PC-3 (cell line): ENCODE measurements at places on chromosomes 4 and X. TPM values are rescaled to one million over a fixed set of nuclear protein-coding genes. Genes with fewer than 3 reads are reported as not detected.

CTAG1A gene
- not detected in 2 replicates for total RNA-seq

CXCL11 gene
- 0.46 TPM in 1 of 2 replicates, not detected in the other for total RNA-seq

PRKX gene
- total RNA-seq = 12.2 and 22.2 TPM in 2 replicates

EDA gene
- 0.15 and 1.0 TPM in 2 replicates for total RNA-seq

ATP8A1 gene
- total RNA-seq = 3.9 and 5.3 TPM in 2 replicates

DNA sequence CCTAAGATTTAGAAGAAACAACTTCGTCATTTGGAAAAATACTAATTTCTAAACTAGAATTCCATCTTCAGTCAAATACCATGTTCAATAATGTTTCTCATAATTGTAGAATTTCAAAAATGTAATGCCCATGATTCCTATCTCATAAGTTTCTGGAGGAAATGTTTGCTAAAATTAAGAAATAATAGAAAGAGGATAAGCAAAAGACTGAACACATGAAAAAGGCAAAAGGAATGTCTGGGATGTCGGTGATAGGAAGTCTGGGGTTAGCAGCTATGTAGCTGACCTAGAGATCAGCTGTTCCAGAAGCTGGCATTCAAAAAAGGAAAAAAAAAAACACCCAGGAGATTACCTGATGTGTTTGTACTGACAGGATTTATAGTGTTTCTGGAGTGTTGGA, 18.9 kb upstream of the PCDH10 start:
- no peaks in the 10 kb centered on the region for H3K4me1 ChIP-seq
- H3K27ac ChIP-seq = no peak overlapping the region
- no peaks in the 10 kb centered on the region for H3K36me3 ChIP-seq
- no peaks in the 10 kb centered on the region for H3K27me3 ChIP-seq
- no peak for DNase-seq

- no peak overlapping the region for H3K4me3 ChIP-seq
- peak overlapping the region; percentile 72 for H3K27ac ChIP-seq
- DNase-seq = peak; percentile 78
- H3K27me3 ChIP-seq = no peaks in the 10 kb centered on the region
- no peaks in the 10 kb centered on the region; the same call in 1 of the 2 replicates for H3K36me3 ChIP-seq
- H3K4me1 ChIP-seq = peaks cover 27% of the 10 kb centered on the region
These were observed 61.1 kb downstream of the HDX start for GRCh38 chrX:84441143-84441542.

DNA sequence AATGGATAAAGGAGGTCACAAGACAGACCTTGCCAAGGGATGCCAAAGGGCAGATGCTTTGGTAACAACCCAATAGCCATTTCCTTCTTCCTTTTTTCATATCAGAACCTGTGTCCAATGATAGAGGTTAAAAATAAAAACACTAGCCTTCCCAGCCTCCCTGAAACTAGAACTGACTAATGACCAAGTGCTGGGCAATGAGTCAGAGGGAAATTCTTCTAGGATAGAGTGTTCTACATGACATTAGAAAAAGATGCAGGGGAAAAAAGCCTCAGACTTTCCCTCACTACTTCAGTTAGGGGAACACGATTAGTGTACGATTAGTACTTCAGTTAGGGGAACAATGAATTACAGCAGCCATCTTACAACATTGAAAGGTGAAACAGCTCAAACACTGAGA, 29.3 kb upstream of the FAM47C start:
- no peaks in the 10 kb centered on the region for H3K4me1 ChIP-seq
- no peaks in the 10 kb centered on the region for H3K27me3 ChIP-seq
- H3K27ac ChIP-seq = no peak overlapping the region
- peak; percentile 46 for DNase-seq
- no peaks in the 10 kb centered on the region for H3K36me3 ChIP-seq

- no peaks in the 10 kb centered on the region for H3K27me3 ChIP-seq
- peaks cover 13% of the 10 kb centered on the region for H3K4me1 ChIP-seq
- peak; percentile 68 for DNase-seq
These were observed 32.2 kb downstream of the NDP start for GRCh38 chrX:43940816-43941474.

DNA sequence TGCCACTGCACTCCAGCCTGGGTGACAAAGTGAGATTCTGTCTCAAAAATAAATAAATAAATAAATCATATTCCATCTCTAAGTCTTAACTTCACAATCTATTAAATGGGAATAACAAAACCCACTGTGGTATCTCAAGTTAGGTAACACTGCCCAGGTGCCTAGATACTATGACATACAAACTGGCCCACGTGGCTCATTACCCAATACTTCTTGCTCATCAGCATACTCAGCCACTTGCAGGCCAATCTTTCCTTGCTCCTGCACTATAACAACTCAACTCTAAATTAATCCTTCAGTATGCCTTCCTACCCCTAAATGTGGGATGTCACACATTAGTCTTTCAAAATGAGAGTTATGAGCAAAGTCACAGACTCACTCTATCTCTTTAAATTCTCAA, 230.1 kb downstream of the OPHN1 start:
- no peak for DNase-seq
- H3K27me3 ChIP-seq = no peaks in the 10 kb centered on the region
- peaks cover 9% of the 10 kb centered on the region for H3K4me1 ChIP-seq
- H3K36me3 ChIP-seq = no peaks in the 10 kb centered on the region
- no peak overlapping the region for H3K4me3 ChIP-seq
- H3K27ac ChIP-seq = no peak overlapping the region

DNA sequence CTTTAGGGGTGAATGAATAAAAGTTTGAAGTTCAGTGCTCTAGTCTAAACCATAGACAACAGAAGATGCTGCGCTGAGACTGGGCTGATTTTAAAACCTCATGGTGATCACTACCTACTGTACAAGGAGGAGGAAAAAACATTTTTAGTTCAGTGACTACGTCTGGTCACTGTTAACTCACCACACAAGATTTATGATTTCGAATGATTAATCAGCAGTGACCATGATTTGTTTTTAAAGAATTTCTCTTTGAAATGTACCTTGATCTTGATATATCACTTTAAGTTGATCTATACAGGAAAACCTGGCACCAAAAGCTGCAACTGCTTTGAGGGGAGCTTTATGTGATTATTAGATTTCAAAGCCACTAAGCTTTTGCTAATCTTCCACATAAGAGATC, 286.3 kb downstream of the PDGFC start:
- H3K27ac ChIP-seq = no peak overlapping the region
- no peaks in the 10 kb centered on the region for H3K27me3 ChIP-seq
- peaks cover 15% of the 10 kb centered on the region for H3K4me1 ChIP-seq
- H3K36me3 ChIP-seq = no peaks in the 10 kb centered on the region
- H3K4me3 ChIP-seq = no peak overlapping the region

DNA sequence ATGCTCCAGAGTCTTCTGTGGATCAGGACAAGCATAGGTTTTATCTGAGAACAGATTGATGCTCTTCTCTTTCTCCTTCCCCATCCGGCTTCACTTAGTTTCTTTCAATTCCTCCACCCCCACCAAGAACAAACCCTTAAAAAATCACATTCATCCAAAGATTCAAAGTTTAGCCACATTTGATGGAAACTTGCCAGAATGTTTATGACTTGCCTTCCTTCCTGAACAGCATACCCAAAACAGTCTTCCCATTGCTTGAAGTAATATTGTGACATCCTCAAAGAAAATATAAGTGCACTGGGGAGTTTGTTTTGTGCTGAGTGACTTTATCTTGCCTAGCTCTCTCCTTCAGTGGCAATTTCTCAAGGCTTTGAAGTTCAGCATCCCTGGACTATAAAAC, 83.0 kb downstream of the MAGEB17 start:
- no peaks in the 10 kb centered on the region for H3K4me1 ChIP-seq
- no peak overlapping the region for H3K27ac ChIP-seq
- no peaks in the 10 kb centered on the region for H3K27me3 ChIP-seq
- H3K36me3 ChIP-seq = no peaks in the 10 kb centered on the region
- DNase-seq = no peak

- H3K27ac ChIP-seq = peak overlapping the region; percentile 98
- H3K4me3 ChIP-seq = peak overlapping the region; percentile 82
- H3K4me1 ChIP-seq = peaks cover 28% of the 10 kb centered on the region
- H3K27me3 ChIP-seq = no peaks in the 10 kb centered on the region
- no peaks in the 10 kb centered on the region for H3K36me3 ChIP-seq
These were observed 601 bp upstream of the TCEANC start for GRCh38 chrX:13652287-13652793.

DNA sequence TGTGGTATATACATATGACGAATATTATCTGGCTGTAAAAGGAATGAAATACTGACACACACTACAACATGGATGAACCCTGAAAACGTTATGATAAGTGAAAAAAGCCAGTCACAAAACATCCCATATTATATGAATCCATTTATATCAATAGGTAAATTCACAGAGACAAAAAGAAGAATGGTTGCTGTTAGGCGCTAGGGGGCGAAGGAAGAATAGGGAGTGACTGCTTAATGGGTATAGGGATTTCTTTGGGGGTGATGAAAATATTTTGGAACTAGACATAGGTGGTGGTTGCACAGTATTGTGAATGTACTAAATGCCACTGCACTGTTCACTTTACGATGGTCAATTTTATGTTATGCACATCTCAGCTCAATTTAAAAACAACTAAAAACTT, 96.4 kb upstream of the EGFL6 start:
- H3K27ac ChIP-seq = no peak overlapping the region
- no peak overlapping the region for H3K4me3 ChIP-seq
- H3K27me3 ChIP-seq = no peaks in the 10 kb centered on the region
- no peaks in the 10 kb centered on the region for H3K36me3 ChIP-seq

DNA sequence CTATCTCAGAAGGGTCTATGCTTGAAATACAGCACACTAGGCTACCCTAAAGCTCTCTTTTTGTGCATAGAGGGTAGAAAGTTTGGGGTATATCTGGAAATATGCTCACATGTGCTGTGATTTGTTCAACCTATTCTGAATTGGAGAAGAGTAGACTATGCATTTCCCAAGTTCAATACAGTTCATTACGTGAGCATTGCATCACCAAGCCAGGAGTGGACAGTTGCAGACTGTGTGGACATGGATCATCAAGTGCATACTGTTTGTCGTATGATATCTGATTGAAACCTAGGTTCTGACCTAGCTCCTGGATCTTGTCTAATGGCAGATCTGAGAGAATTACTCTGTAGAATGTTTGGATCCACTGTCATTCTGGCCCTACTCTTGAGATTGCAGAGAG, 161.1 kb downstream of the FRAS1 start:
- DNase-seq = no peak
- no peaks in the 10 kb centered on the region for H3K4me1 ChIP-seq
- no peaks in the 10 kb centered on the region for H3K36me3 ChIP-seq
- H3K4me3 ChIP-seq = no peak overlapping the region

GRCh38 chr4:41476310-41476885, 61.6 kb upstream of the LIMCH1 start:
- DNase-seq = no peak
- no peak overlapping the region; the same call in 1 of the 2 replicates for H3K27ac ChIP-seq
- H3K27me3 ChIP-seq = no peaks in the 10 kb centered on the region
- H3K4me3 ChIP-seq = no peak overlapping the region
- peaks cover 22% of the 10 kb centered on the region for H3K4me1 ChIP-seq

- no peak overlapping the region for H3K4me3 ChIP-seq
- peaks cover 31% of the 10 kb centered on the region for H3K4me1 ChIP-seq
- DNase-seq = peak; percentile 22
- H3K27ac ChIP-seq = no peak overlapping the region
- H3K27me3 ChIP-seq = no peaks in the 10 kb centered on the region
- H3K36me3 ChIP-seq = no peaks in the 10 kb centered on the region
These were observed 324.3 kb downstream of the GPAT3 start for GRCh38 chr4:83860200-83860599.

- H3K4me3 ChIP-seq = no peak overlapping the region
- no peak overlapping the region for H3K27ac ChIP-seq
- H3K36me3 ChIP-seq = no peaks in the 10 kb centered on the region
- DNase-seq = no peak
- no peaks in the 10 kb centered on the region for H3K27me3 ChIP-seq
These were observed 48.8 kb downstream of the SULT1E1 start for GRCh38 chr4:69811166-69811565.

- H3K27me3 ChIP-seq = peaks cover 11% of the 10 kb centered on the region; the same call in 1 of the 2 replicates
- H3K36me3 ChIP-seq = no peaks in the 10 kb centered on the region
- no peak overlapping the region for H3K27ac ChIP-seq
- H3K4me1 ChIP-seq = no peaks in the 10 kb centered on the region
These were observed 8.4 kb upstream of the NWD2 start for GRCh38 chr4:37236165-37236564.

- no peaks in the 10 kb centered on the region for H3K36me3 ChIP-seq
- DNase-seq = no peak
- no peak overlapping the region for H3K27ac ChIP-seq
- H3K4me3 ChIP-seq = no peak overlapping the region
These were observed 53.8 kb upstream of the LSM6 start for GRCh38 chr4:146121757-146122156.

DNA sequence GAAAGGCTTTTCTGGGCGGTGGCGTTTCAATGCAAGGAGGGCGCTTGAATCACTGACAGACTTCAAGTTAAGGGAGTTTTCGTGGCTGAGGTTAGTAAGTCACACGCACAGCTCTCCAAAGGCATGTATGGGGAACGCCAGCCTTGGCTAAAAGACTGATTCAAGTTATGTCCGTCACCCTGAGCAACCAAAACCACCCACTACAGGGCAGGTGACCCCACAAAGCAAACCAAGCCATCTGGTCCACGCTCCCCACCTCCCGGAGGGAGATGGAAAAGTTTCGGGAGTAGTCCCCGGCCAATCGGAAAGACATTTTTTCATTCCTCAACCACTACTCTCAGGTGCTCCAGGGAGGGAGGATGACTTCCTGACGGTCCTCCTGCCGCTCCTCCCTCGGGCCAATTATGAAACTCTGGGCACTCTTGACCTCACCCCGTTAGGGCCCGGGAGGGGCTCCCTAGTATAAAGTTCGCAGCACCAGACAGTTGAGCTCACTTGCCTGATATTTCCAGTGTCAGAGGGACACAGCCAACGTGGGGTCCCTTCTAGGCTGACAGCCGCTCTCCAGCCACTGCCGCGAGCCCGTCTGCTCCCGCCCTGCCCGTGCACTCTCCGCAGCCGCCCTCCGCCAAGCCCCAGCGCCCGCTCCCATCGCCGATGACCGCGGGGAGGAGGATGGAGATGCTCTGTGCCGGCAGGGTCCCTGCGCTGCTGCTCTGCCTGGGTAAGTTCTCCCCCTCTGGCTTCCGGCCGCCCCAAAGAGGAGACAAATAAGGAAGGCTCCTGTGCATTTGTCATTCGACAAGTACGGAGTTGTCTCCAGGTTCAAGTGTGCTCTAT, at the start of gene EREG:
EREG (plus strand) TSS at position 494 of the 840 bp plus-strand sequence; CDS start at position 658, 164 bp downstream.
- H3K4me3 ChIP-seq = no peak within 1 kb of the TSS
- no peaks in the 10 kb centered on the region for H3K36me3 ChIP-seq
- H3K27me3 ChIP-seq = no peaks in the 10 kb centered on the region
- H3K4me1 ChIP-seq = peaks cover 34% of the 10 kb centered on the region
- no peak for DNase-seq

DNA sequence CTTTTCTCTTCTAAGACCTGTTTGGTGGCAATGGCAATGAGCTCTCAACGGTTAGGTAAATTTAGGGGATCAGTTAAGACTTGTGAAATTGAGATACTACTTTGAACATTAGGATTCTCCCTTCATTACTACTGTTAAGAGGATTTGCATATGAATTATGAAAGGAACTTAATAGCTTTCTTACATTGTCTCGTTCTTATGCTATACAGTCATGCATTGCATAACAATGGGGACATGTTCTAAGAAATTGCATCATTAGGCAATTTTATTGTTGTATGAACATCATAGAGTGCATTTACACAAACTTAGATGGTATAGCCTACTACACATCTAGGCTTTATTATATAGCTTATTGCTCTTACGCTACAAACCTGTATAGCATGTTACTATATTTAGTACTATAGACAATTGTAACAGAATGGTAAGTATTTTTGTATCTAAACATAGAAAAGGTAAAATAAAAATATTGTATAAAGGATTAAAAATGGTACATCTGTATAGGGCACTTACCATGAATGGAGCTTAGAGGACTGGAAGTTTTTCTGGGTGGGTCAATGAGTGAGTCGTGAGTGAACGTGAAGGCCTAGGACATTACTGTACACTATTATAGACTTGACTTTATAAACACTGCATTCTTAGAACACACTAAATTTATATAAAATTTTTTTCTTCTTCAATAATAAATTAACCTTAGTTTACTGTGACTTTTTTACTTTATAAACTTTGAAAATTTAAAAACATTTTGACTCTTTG, 62.5 kb downstream of the PAQR3 start:
- H3K4me1 ChIP-seq = no peaks in the 10 kb centered on the region
- no peak overlapping the region for H3K27ac ChIP-seq
- H3K4me3 ChIP-seq = no peak overlapping the region
- no peaks in the 10 kb centered on the region for H3K27me3 ChIP-seq
